ENCODE measurements at places on chromosomes 1 and 21. TPM values are rescaled to one million over a fixed set of nuclear protein-coding genes. Genes with fewer than 3 reads are reported as not detected.

RPTN gene
- total RNA-seq, result not detected

SERPINC1 gene
- total RNA-seq, result not detected

COL11A1 gene
- 0.99 TPM for total RNA-seq

ZBTB48 gene
- 26.8 TPM for total RNA-seq

GJA8 gene
- total RNA-seq, result not detected

SWT1 gene
- total RNA-seq, result 6.8 TPM

WNT9A gene
- 25.5 TPM for total RNA-seq

PRRX1 gene
- 7.9 TPM for total RNA-seq

RSPH1 gene
- total RNA-seq, result not detected

SCAF4 gene
- 19.1 TPM for total RNA-seq

PCBP3 gene
- 5.5 TPM for total RNA-seq

All from sigmoid colon (tissue), 7 donors.